ENCODE measurements at places on chromosomes 16 and 17.
A peak's percentile ranks its signal among the peaks of the same experiment; 100 is the strongest.

GRCh38 chr16:31064882-31065461 is 9.1 kb downstream of the ZNF668 start:
- DNase-seq = no peak

- DNase-seq = peak; percentile 60
Observed at GRCh38 chr17:44385287-44386181, 3.9 kb downstream of the ITGA2B start.

- no peak for DNase-seq
Observed at GRCh38 chr17:59707971-59708430, 547 bp downstream of the VMP1 start.

- no peak for DNase-seq
Observed at GRCh38 chr16:87165151-87165550, 152.0 kb downstream of the C16orf95 start.

- no peak for DNase-seq
Observed at GRCh38 chr17:17362540-17362930, 59.4 kb downstream of the NT5M start.

DNA sequence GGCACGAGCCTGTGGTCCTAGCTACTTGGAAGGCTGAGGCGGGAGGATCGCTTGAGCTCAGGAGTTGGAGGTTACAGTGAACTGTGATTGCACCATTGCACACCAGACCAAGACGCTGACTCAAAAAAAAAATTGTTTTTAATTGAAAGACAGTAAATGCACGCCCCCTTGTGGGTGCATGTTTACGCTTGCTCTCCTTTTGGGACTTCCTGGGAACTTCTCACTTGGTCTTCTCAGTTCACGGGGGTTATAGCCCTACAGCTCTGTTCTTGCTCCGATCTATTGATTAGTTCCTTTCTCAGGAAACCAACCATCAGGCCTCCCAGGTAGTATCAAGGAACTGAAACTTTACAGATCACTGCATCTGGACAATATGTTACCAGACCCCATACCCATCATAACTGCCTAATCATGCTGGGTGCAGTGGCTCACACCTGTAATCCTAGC is 14.2 kb upstream of the RIPOR1 start:
- DNase-seq = peak; percentile 68

DNA sequence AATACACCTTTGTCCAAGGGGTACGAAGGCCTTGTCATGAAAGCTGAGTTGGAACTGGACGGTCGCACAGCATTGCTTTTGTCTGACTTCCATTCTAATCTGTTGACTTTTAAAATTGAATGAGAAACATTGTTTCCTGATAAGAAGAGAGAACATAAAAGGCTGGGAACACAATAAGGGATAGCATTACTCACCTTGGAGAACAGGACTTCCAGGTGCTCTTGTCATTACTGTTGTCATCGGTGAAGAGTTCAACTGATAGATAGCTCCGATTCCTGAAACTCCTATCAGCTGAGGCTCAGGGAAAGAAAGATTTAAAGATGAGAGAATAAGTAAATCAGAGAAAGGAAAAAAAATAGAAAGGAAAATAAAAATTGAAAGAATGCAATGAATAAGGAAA is 351.1 kb downstream of the KCNJ2 start:
- DNase-seq = no peak

DNA sequence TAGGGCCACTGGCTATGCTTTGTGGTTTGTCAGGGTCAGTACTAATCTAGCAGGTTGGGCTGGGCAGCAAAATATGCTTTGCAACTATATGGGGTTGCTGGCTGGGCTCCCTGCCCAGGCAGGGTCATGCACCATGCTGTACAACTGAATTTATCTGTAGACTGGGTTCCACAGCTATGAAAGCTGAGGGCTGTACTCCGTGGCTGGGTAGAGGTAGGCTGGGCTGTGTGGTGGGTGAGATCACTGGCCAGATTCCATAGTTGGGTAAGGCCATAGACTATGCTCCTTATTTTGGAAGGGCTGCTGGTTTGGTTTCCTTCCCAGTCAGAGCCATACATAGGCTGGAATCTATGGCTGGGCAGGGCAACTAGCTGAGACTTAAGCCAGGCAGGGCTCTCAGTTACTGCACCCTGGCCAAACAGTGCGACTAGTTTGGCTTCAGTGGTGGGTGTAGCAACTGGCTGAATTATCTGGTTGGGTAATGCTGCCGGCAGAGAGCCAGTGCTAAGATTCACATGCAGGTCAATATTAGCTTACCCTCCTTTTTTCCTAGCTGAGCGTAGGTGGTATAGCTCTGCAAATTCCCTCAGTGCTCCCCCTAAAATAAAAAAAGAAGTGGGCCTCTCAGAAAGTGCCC is 769.1 kb upstream of the CDH8 start:
- DNase-seq = no peak

DNA sequence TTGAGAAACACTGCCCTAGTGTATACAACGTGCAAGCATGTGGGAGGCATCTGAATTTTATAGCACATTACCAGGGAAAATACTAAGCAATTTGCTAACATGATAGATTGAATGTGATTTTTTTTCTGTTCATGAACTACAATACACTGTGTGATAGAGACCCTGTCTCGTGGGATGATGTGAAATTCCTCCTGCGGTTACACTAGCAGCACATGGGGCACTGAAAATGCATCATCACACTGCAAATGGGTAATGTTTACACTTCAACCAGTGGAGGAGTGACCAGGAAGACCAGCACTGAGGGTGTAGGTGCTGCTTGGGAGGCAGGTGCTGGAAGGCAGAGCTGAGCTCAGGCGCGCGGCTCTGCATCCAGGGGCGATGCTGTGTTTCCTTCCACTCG is 28.8 kb downstream of the ORC6 start:
- no peak for DNase-seq

DNA sequence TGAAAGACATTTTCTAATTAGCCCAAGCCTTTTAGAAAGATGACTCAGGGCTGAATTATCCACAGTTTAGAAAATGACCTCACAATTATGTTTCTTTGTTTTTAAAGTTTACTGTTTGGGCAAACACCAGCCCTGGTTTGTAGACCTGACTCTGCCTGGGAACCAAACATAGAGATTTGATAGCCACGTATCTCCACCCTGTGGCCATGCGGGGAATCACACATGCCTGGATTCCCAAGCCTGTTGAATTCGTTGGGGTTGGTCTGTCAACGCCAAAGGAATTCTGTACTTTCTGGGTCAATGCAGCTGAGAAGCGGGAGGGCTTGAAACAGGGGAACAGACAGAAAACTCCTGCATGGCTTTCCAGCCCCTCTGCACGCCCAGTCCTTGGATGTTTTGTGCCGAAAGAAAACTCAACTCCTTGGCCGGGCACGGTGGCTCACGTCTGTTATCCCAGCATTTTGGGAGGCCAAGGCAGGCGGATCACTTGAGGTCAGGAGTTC is 26.9 kb downstream of the CD300A start:
- DNase-seq = peak; percentile 36

- no peak for DNase-seq
Observed at GRCh38 chr16:55326261-55327092, 2.5 kb downstream of the IRX6 start.

- DNase-seq = no peak
Observed at GRCh38 chr17:5640726-5641125, 56.4 kb upstream of the NLRP1 start.

DNA sequence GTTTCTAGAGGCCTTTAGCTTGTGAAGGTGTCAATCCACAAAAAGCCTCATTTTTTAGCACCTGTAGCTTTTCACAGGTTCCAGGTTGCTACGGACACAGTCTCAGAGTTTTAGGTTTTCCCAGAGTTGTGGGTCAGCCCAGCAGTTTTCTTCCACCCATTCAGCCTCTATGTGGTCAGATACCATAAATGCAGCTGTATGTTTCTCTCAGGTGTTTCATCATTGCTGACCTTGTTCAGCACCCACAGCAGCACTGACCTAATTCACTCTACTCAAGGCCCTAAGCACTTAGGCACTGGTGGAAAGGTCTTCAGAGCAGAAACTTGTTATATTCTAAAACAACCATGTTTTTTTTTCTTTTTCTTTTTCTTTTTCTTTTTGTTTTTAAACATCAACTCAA is 15.0 kb upstream of the SPACA3 start:
- DNase-seq = no peak

DNA sequence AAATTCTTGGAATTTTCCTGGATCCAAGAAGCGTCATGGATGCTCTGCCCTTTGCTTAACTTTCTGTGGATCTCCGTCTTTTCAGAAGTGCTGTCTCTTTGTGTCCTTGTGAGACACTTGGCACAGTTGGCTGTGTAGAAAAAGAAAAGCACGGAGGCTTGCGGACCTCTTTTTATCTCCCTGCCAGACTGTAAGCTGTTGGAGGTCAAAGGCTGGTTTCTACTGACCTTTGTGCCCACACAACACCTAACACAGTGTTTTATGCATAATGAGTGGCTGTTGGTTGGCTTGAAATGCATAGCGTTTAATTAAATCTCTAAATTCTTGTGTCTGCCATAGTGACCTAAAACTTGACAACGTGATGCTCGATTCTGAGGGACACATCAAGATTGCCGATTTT is 75.7 kb upstream of the CACNG3 start:
- no peak for DNase-seq

DNA sequence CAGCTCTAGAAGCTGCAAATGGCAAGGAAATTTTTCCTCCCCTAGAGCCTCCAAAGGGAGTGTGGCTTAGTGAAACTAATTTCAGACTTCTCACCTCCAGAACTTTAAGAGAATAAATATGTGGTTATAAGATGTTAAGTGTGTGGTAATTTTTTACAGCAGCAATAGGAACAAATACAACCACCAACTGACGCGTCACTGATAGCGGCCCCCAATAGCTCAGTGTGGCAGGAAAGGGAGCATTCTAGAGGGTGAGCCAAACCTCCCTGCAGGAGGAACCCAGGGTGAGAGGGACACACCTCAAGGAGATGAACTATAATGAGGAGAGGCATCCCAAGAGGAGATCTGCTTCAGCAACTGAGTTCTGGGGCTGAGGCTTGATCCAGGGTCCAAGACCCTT is 4.0 kb downstream of the CCL4 start:
- DNase-seq = no peak

DNA sequence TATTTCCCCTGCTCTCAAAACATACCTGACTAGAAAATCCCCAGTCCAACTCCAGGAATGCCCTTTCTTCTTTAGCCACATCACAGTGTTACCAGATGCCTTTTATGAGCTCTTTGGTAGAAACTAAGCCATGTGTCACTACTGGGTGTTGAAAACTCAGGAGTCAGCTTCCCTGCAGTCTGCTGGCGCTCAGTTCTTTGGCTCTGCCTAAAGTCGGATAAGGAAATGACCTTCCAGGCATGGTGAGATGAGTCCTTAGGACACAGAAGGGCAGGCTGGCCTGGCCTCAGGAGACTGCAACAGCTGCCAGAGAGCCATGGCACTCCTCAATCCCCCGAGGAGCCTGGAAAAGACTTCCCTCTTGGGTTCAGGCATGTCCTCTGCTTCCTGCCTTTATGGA is 89.1 kb downstream of the CDH13 start:
- DNase-seq = no peak

- DNase-seq = peak; percentile 21
Observed at GRCh38 chr16:85029408-85029784, 1.8 kb downstream of the KIAA0513 start.

DNA sequence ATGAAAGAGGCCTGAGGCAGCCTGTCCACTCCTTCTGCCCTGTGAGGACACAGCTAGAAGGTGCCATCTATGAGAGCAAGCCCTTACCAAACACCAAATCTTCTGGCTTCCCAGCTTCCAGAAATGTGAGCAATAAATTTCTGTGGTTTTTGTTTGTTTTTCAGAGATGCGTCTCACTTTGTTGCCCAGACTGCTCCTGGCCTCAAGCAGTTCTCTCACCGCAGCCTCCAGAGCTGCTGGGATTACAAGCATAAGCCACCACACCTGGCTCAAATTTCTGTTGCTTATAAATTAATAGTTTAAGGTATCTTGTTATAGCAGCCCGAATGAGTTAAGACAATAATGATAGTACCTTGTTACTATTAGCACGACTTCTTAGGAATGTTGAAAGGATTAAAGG is 12.5 kb upstream of the SLC16A11 start:
- DNase-seq = no peak

DNA sequence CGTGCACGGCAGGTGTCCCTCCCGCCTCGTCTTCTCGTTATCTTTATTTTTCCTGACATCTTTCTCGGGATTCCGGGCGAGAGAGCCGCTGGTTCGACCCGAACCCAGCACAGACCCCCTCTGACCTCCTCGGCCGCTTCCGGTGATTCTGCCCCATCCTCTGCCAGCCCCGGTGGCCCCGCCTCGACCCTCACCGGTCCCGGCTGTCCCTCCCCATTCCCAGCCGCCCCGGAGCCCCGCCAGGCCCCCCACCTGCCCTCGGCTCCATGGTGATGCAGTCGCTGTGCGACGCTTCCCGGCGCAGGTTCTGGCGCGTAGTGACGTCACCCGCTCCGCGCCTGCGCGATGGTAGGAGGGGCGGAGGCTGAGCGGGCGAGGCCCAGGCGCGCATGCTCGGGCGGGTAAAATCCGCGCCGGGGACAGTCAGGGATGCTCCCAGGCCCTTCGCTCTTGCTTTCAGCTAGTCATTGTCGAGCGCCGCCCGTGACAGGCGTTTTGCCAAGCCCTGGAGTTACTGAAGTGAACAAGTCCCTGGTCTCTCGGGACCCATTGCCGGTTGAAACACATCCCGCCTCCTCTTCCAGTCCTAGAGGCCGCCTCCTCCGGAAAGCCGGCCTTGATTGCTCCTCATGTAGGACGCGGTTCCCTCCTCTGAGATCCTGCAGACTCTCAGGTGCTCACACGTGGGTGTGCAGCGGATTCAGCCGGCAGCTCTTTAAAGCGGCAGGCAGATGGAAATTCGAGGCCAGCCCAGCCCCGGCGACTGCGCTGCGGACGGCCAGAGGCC is at the start of gene MTHFSD:
Gene MTHFSD, minus strand, starts transcription at position 319 of the 787 bp plus-strand sequence. Its CDS starts 51 bp downstream, at position 268.
- DNase-seq = peak; percentile 92

GRCh38 chr17:41542357-41542756 is 14.2 kb upstream of the KRT19 start:
- DNase-seq = no peak

DNA sequence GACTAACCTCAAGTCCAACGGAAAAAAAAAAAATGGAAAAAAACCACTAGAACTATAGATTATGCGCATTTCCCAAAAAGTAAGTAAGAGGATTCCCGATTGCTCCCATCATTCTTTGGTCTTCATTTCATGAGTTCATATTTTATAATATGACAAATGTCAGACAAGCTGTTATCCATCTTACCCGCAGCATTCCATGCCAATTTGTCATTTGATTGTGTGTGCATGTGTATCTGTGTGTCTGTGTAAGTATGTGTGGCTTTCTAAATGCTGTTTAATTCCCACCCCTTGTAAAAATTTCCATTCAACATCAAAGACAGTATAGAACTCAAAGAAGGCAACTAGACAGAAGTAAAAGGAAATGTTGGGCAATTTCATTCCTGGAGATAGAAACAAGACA is 434.1 kb downstream of the CDH11 start:
- no peak for DNase-seq

GRCh38 chr16:15757630-15758251 is 99.1 kb downstream of the MYH11 start:
- DNase-seq = no peak

Data from activated CD4-positive, CD25-positive, alpha-beta regulatory T cell treated with anti-CD3 and anti-CD28 coated beads, Interleukin-2, amount 50 U/mL, for 16 hours (primary cell).